Liver (tissue), 10 donors: ENCODE measurements at places on chromosomes 6 and 20. TPM values are rescaled to one million over a fixed set of nuclear protein-coding genes. Genes with fewer than 3 reads are reported as not detected.

SMLR1 gene
- 20.8 TPM for polyA plus RNA-seq

CCHCR1 gene
- polyA plus RNA-seq: 3.1 TPM

SLC17A9 gene
- polyA plus RNA-seq: 56.0 TPM

CTCFL gene
- polyA plus RNA-seq: 0.08 TPM

CCDC170 gene
- polyA plus RNA-seq: 0.53 TPM

EIF6 gene
- polyA plus RNA-seq: 160 TPM

SLC16A10 gene
- 1.8 TPM for polyA plus RNA-seq

CCDC167 gene
- 44.3 TPM for polyA plus RNA-seq

COX4I2 gene
- 0.81 TPM for polyA plus RNA-seq

TRIM40 gene
- not detected for polyA plus RNA-seq

ZSCAN23 gene
- not detected for polyA plus RNA-seq

RRBP1 gene
- 178 TPM for polyA plus RNA-seq

CST2 gene
- not detected for polyA plus RNA-seq
